ENCODE measurements at places on chromosomes 16 and 17. TPM values are rescaled to one million over a fixed set of nuclear protein-coding genes. Genes with fewer than 3 reads are reported as not detected.
A peak's percentile ranks its signal among the peaks of the same experiment; 100 is the strongest.

GRCh38 chr17:35793257-35793656 lies 2.2 kb downstream of the MMP28 start:
- DNase-seq: no peak

DNA sequence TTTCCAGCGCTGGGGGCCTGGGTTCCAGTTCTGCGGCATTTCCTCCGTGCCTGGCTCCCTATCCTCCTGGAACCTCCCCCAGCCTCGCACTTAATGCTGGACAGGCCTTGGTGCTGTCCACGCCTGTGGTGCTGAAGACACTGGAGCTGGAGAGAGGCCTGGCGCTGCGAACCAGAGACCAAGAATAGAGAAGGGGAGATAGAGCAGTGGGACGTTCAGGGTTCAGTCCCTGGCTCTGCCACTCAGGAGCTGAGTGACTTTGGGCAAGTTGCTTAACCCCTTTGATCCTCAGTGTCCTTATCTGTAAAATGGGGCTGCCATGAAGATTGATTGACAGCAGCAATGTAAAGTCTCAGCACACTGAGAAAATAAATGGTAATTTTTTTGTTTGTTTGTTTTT lies 11.9 kb downstream of the SBK1 start:
- DNase-seq: no peak

CNGB1 gene
- total RNA-seq: 0.17 TPM

SDR42E1 gene
- 7.9 TPM for total RNA-seq

DNA sequence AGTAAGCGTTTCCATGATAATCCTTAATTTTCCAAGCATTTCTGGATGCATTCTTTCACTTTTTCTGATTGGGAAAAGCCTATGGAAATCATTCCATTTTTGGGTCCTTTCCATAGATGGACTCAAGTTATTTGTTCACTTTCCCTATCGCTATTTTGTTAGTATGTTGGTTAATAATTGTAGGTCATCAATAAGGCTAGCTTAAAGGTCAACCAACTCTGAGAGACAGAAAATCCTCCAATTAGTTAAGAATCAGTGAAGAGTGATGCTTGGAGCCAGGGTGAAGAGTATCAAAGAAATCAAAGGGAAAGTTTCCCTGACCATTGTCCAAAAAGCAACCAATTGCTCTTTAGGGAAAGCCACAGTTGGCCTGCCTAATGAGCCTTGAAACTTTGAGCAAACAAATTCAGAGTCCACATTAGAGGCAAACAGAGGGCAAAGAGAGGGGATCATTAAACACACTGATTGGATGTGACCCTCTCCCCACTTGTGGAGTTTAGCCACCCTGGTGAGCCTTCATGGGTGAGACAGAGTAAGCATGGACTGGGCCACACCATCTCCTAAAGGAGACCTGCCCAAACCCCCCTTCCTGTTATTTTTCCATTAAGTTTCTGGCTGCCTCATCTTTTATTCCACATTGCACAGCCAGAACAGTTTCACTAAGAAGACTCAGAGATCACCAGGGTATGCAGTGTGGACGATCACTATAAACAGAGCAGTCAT lies 133.4 kb upstream of the DYNLRB2 start:
- no peak for DNase-seq

TPPP3 gene
- total RNA-seq: 8.3 TPM

- DNase-seq: no peak
These were observed 40.7 kb upstream of the SLC6A2 start for GRCh38 chr16:55615071-55615470.

DNA sequence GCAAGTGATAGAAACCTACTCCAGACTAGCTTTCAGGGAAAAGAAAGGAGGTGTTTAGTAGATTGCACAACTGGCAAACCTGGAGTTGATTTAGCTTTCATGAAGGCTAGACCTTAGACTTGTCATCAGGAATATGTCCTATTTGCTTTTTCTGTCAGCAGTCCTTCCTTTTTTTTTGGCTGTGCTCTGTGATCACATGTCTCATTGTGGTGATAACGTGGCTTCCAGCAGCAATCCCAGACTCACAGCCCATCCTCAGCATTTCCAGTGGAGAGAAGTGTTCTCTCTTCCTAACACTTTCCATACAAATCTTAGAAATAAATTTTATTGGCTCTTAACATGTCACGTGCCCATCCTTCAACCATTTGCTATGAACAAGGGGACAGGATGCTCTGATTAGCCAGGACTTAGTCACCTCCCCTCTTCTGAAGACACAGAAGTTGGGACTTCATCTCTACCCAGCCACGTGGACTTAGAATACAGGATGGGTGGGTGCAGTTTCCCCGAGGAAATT lies 74.7 kb downstream of the CDH13 start:
- DNase-seq: no peak

- peak; percentile 4 for DNase-seq
These were observed 63.3 kb upstream of the HSBP1 start for GRCh38 chr16:83744441-83744981.

DNA sequence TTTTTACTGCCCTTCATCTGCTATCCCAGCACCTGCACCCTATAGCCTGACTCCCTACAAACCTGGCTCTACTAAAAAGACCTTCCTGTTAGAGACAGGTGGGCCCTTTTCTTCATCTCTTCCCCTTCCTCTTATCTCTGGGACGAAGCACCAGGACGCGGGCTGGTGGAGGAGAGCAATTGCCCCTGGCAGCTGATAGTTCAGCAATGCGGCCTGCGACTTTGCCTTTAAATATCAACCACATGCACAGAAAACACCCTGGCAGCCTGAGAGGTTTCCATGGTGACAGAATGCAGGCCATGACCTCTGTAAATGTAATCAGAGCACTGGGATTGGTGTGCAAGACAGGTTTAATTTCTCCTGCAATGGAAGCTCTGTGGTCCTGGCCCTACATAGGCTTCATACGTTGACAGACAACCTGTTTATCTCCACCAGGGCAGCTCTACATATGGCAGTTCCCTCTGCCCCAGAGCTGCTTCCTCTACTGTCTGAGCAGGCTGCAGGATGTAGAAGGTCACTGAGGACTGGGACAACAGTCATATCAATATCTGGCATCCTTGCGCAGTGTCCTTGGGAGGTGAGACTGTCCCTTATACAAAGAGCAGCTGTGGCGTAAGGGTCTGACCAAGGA lies 10.0 kb upstream of the SKAP1 start:
- no peak for DNase-seq

ZSCAN32 gene
- 12.5 TPM for total RNA-seq

CREBBP gene
- total RNA-seq: 60.7 TPM

DNA sequence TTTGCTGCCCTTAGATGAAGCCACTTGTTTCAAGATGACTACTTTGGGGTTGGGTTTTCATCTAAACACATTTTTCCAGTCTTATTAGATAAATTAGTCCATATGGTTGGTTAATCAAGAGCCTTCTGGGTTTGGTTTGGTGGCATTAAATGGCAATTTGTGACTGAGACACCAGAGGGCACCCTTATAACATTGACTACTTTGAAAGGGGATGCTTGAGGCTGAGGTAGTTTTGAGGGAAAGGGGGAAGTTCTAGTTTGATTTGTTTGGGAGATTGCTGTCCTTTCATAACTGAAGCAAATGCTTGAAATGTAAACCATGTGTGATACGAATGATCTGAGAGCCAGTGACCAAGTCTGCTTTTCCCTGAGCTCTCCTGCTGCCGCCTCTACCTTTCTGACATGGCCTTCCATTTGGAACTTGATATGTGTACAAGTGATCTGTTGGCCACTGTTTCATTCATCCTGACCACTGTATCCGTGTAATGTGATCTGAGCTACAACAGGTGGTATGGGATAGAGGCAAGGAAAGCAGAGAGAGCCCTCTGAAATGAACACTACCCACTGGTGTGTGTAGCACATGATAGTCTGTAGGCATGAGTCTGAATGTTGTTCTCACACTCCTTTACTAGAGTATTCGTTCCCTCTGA lies 5.8 kb upstream of the RARA start:
- DNase-seq: peak; percentile 27

GRCh38 chr17:44007346-44008204 lies 3.2 kb downstream of the NAGS start:
- DNase-seq: peak; percentile 52

PAGR1 gene
- 17.4 TPM for total RNA-seq

DNA sequence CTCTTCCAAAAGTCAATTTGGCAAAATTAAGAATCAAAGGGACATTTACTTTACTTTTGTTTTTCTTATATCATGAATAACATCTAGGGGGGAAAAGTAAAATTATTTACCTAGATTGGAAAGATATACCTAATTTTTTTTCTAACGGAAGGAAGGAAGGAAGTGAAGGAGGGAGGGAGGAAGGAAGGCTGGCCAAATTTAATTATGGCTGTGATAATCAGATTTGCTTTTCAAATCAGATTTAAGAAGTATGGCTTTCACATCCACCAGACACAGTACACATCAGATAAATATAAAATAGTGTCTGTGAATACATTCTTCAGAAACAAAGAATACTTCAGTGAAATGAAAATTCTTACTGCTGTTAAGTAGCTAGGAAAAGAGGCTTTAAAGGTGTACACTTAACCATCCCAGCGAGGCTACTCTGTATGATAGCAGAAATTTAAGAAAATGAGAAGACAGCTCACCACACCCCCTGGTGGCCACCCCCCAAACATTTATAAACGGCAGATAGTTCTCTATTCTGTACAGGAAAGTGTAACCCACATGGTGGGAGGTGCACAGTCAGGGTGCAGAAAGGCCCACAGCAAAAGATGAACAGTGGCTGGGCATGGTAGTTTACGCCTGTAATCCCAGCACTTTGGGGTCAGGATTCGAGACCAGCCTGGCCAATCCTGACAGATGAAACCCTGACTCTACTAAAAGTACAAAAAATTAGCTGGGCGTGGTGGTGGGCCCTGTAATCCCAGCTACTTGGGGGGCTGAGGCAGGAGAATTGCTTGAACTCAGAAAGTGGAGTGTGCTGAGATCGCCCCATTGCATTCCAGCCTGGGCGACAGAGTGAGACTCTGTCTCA lies 150.8 kb downstream of the SSH2 start:
- peak; percentile 31 for DNase-seq

All from left colon (tissue), 2 donors.